Psoas muscle (tissue), 8 donors: ENCODE measurements at places on chromosomes 1 and 21.
A peak's percentile ranks its signal among the peaks of the same experiment; 100 is the strongest.

DNA sequence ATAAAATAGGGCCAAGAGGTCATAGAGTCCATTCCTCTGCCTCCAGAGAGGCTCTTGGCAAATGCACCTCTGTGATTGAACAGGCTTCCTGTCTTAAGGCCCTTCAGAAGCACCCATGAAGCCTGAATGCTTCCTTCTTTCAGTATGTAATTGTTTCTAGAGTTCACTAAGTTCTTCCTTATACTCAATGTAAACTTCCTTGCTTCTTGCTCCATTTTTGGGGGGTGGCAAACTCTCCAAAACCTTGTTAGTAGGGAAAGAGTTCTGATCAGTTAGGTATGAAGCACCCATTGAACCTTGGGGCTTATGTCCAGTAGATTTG is 102.3 kb upstream of the LPGAT1 start:
- no peak for DNase-seq

- no peak for DNase-seq
Observed at GRCh38 chr21:38839328-38840286, 33.9 kb downstream of the ETS2 start.

- DNase-seq: no peak
Observed at GRCh38 chr1:7410156-7410555, 360.9 kb upstream of the VAMP3 start.

GRCh38 chr1:191752342-191752741 is 405.9 kb upstream of the RGS18 start:
- DNase-seq: no peak

DNA sequence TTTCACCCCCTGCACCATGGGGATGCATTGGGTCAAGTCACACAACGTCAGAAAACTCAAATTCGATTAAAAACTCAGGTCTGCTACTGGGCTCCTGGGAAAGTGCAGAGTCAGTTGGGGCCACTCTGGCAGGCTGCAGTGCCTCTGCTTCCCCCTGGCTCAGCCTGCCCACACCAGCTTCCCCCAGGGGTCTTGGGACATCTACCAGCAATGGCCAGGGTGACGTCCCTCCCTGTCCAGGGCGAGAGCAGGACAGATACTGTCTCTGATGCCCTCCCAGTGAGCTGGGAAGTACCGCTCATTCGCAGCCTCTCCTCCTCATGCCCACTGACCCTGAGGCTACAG is 106.2 kb upstream of the COL6A1 start:
- DNase-seq: peak; percentile 34

- no peak for DNase-seq
Observed at GRCh38 chr1:8674912-8675311, 142.5 kb downstream of the RERE start.

- DNase-seq: no peak
Observed at GRCh38 chr21:40073642-40074041, 206.4 kb downstream of the PCP4 start.

GRCh38 chr1:91697861-91698260 is 188.1 kb downstream of the TGFBR3 start:
- no peak for DNase-seq
